Stimulated activated CD4-positive, alpha-beta T cell treated with anti-CD3 and anti-CD28 coated beads, Interleukin-1b, Interleukin-23, amount 100 ng/mL, for 1 hour (primary cell): ENCODE measurements at places on chromosomes 1 and 21.

DNA sequence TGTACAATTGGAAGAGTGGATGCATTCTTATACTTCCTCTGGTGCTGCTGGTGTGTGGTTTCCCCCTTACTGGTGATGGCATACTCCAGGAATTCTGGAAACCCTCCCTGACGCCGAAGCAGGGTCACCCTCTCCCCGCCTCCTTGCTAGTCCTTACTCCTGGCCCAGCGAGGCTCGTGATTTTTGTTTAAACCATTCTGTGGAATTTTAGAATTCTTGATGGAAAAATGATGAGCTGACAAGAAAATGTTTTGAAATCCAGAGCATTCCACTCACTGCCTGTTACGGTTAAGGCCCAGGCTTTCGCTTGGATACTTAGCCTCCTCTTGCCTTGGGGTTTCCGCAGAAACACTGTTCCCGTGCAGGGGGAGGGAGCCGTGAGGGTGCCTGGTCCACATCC is 41.1 kb downstream of the IL6R start:
- no peak for DNase-seq

DNA sequence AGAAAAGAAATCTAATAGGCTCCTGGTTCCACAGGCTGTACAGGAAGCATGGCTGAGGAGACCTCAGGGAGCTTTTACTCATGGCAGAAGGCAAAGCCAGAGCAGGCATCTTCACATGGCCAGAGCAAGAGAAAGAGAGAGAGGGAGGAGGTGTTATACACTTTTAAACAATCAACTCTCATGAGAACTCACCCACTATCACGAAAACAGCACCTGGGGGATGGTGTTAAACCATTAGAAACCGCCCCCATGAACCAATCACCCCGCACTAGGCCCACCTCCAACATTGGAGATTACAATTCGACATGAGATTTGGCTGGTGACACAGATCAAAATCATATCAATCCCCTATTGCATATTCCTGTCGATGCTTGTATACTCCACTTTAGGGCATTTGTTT is 93.5 kb downstream of the MRPL39 start:
- no peak for DNase-seq

DNA sequence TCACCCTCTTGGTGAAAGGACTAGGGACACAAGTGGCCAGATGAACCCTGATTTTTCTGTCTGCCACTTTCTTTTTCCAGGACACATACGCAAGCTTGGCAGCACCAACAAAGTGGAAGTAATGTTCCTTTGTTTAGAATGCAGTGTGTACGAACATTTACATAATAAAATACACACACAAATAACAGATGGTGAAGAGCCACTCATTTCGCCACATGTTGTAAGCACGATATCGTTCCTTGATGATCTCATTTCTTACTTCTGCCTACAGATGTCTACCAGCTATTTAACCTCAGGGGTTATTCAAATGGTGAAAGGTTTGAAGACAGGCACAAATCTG is 670.2 kb upstream of the CXADR start:
- DNase-seq = no peak

DNA sequence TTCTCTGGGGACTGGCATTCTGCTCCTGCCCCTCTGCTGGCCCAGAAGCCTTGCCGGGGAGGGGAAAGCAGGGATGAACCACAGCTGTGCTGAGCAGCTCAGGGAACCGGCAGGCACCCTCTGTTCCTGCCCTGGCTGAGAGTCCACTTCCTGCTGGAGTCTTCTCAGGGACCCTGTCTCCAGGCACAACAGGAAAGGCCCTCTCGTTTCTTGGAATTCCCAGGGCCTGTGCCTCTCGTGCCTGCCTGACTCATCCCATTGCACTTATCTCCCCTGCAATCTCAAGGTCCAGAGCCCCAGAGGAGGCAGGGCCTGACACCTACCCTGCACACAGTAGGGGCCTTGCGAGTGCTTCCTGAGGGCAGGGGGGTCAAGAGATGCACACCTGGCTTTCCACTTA is 1.1 kb upstream of the EDN2 start:
- no peak for DNase-seq

GRCh38 chr1:40806731-40807695 is 23.4 kb downstream of the KCNQ4 start:
- DNase-seq = no peak

- no peak for DNase-seq
These were observed 54.5 kb downstream of the PCNX2 start for GRCh38 chr1:233240829-233241682.

GRCh38 chr1:14667651-14667984 is 69.1 kb downstream of the KAZN start:
- no peak for DNase-seq

DNA sequence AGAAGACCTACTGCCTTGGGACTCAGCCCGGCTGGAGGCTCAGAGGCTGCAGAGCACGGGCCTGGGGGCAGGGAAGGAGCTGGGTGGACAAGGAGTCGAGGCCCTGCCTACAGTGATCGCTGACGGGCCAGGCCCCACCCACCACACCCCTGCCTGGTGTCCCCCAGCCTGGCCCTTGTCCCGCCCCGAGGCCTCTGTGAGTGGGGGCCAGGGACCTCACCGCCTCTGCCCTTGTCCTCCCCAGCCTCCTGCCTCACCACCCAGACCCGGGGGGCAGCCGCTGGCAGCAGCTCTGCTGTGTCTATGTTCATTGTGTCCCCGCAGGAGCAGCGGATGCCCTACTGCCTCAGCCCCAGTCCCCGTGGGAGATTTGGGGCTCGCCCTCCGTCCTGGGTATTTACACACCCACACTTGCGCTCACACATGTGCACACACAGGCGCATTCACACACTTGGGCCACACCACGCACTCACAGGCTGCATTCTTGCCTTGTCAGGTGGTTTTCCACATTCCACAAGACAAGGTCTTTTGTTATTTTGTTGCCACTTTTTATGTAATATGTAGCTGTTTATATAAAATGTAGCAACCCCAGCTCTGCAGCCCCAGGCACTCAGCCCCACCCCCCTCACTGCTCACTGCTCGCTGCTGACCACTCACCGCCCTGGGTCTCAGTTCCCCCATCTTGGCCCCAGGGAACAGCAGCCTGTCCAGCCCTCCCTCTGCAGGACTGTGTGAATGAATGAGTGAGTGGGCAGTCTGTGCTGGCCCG is 7.3 kb downstream of the PFKL start:
- no peak for DNase-seq

DNA sequence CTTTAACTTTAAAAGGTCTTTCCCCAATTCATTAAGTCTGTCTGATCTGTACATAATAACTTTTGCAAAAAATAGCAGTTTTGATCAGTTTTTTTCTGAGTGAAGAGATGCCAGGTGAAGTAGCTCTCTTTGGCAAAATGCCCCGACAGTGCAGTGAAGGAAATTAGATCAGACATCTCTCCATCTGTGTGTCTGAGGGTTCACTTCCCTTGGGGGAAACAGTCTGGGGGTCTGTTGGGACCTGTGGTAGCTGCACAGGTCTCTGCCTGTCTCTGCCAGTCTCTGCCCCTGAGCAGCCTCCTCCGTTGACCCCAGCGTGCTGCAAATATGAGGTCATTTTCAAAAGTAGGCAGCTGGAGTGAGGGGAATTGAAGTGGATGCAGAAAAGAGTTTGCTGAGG is 54.5 kb downstream of the TBCE start:
- no peak for DNase-seq
